ENCODE measurements at places on chromosomes 2 and 18.

- peaks cover 29% of the 10 kb centered on the region for H3K4me1 ChIP-seq
- no peak overlapping the region for H3K4me3 ChIP-seq
- H3K36me3 ChIP-seq: peaks cover 6% of the 10 kb centered on the region
Measured at GRCh38 chr18:9809697-9810096, 76.1 kb upstream of the TXNDC2 start.

- H3K4me3 ChIP-seq: no peak overlapping the region
- no peaks in the 10 kb centered on the region for H3K27me3 ChIP-seq
- H3K4me1 ChIP-seq: no peaks in the 10 kb centered on the region
- no peaks in the 10 kb centered on the region for H3K36me3 ChIP-seq
Measured at GRCh38 chr2:142769761-142770160, 107.7 kb upstream of the KYNU start.

DNA sequence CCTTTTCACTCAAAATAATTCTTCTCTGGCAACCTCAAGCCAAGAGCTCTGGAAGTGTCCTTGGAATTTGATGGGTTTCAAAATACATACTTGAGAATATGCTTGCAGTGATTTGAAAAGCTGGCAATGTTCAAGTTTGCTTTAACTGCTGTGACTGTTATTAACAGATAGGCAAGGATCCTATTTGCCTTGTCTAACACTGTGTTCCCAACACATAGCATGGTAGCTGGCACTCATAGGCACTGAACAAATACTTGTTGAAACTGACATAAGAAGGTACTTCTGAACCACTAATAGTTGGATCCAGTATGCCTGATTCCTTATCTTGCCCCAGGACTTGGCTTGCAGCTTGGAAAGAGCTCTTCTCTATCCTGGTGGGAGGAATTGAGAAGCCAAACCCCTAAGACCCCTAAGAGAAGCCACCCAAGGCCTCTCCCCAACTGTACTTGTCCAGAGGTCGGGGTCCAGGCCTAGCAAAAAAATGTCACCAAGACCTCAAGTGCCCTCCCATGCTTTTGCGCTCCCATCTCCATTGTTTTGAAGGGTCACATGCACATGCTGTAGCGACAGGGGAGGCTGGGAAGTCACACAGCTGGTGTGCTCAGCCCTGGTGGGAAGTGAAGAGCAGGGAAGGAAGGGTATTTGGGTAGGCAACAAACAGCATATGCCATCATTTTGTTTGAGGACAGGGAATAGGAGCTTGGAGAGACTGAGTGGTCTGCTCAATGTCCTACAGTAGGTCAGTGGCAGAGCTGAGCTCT lies 118.4 kb upstream of the HAAO start:
- no peak for DNase-seq
- no peak overlapping the region for H3K4me3 ChIP-seq
- peaks cover 22% of the 10 kb centered on the region for H3K4me1 ChIP-seq

GRCh38 chr18:23114911-23115310 lies 20.4 kb upstream of the CABLES1 start:
- H3K27me3 ChIP-seq: no peaks in the 10 kb centered on the region
- no peak overlapping the region for H3K4me3 ChIP-seq
- H3K27ac ChIP-seq: no peak overlapping the region
- DNase-seq: no peak

DNA sequence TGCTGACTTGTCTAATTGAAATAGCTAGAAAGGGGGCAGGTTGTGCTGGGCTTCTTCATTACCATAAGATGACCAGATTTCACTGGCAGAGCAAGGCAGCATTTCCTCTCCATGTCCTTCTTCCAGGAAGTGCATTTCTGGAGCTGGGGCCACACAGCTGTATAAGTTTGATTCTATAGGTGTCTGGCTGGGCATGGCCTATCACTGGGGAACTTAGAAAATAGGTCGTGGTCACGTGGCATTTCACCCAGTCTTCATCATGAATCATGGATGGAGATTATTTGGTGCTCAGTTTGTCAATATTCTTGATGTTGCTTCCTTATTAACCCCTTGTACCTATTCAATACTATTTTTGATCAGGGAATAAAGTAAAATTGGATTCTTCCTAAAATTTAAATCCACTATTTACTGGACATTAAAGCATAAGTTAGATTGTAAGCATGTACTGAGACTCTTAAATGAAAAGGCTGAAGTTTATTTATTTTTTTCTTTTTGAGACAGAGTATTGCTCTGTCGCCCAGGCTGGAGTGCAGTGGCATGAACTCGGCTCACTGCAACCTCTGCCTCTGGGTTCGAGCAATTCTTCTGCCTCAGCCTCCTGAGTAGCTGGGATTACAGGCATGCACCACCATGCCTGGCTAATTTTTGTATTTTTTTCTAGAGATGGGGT lies 49.5 kb upstream of the TMEM87B start:
- H3K4me1 ChIP-seq: peaks cover 3% of the 10 kb centered on the region
- no peak overlapping the region for H3K4me3 ChIP-seq
- H3K36me3 ChIP-seq: no peaks in the 10 kb centered on the region

DNA sequence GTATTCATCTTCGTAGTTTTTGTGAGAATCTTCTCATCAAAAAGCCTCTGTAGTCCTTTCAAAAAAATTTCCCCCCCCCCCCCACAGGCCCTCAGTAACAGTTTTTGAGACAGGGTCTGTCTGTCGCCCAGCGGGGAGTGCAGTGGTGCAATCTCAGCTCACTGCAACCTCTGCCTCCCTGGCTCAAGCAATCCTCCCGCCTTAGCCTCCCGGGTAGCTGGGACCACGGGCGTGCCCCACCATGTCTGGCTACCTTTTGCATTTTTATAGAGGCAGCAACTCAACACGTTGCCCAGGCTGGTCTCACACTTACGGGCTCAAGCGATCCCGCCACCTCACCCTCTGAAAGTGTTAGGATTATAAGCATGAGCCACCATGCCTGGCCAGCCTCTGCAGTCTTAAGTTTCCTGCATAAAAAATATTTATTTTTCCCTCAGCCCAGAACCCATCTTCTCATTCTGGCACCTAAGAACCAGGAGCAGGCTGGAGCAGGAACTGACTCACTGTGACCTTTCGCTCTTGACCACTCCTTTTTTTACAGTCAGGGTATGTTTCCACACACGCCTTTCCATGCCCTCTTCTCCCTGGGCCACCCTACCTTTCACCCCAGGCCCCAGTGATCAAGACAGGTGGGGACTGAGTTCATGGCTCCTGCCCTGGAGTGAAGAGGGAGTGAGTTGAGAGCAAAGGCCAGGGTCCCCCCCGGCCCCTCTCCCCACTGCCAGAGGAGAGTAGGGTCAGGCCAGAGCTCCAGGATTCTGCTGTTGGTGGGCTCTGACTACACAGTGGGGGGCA lies 32.5 kb upstream of the NT5DC4 start:
- no peak overlapping the region for H3K27ac ChIP-seq
- H3K27me3 ChIP-seq: no peaks in the 10 kb centered on the region
- no peak for DNase-seq
- H3K4me1 ChIP-seq: peaks cover 9% of the 10 kb centered on the region
- H3K36me3 ChIP-seq: no peaks in the 10 kb centered on the region
- no peak overlapping the region for H3K4me3 ChIP-seq

DNA sequence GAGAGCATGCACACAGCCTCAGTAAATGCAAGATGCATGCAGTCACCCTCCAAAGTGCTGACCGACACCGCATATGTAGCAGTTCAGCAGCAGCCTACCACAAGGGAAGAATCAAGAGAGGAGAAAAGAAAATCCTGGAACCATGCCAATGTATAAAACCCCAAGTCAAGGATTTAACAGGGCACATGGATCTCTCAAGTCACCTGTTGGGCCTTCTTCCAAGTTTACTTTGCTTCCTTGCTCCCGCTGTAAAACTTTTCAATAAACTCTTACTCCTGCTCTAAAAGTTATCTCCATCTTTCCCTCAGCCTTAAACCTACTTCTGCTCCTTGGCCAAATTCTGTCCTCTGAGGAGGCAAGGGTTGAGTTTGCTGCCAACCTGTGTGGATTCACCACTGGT lies 147.8 kb upstream of the MAP2 start:
- no peak overlapping the region for H3K27ac ChIP-seq
- no peaks in the 10 kb centered on the region for H3K27me3 ChIP-seq
- no peaks in the 10 kb centered on the region for H3K4me1 ChIP-seq
- H3K4me3 ChIP-seq: no peak overlapping the region
- no peak for DNase-seq

- H3K36me3 ChIP-seq: peaks cover 48% of the 10 kb centered on the region
- peaks cover 3% of the 10 kb centered on the region for H3K4me1 ChIP-seq
- no peak overlapping the region for H3K4me3 ChIP-seq
- H3K27ac ChIP-seq: no peak overlapping the region
- H3K27me3 ChIP-seq: no peaks in the 10 kb centered on the region
Measured at GRCh38 chr2:174078275-174078674, 113.1 kb upstream of the SP3 start.

DNA sequence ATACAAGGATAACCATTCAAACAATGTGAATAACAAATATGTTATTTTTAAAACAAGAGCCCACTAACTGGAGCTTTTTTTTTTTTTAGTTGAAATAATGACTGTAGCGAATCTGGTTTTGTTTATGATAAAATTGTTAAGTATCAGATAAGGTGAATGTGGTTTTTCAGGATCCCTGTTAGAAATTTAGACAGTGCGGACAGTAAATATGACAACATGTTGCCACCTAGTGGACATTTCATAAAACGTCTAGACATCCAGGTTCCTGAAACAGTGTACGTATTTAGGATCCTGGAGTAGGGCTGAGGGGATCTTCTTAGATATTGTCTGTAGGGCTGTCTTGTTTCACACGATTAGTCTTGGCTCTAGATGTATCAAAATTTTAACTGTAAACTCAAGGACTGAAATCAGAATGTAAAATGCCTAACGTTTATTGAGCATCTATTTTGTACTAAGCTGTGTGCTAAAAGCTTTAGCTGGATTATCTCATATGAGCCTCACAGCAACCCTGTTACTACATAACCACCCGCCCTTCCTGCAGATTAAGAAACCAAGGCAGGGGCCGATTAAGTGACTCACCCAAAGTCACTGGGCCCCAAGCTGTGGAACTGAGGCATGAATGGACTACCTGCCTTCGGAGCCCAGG lies 23.9 kb upstream of the CCDC68 start:
- H3K36me3 ChIP-seq: no peaks in the 10 kb centered on the region
- peak; percentile 29 for DNase-seq
- H3K27me3 ChIP-seq: no peaks in the 10 kb centered on the region
- no peak overlapping the region for H3K27ac ChIP-seq
- no peak overlapping the region for H3K4me3 ChIP-seq
- no peaks in the 10 kb centered on the region for H3K4me1 ChIP-seq

- H3K36me3 ChIP-seq: no peaks in the 10 kb centered on the region
- no peak overlapping the region for H3K4me3 ChIP-seq
- DNase-seq: no peak
- no peak overlapping the region for H3K27ac ChIP-seq
Measured at GRCh38 chr2:38057651-38058410, 18.1 kb downstream of the CYP1B1 start.

DNA sequence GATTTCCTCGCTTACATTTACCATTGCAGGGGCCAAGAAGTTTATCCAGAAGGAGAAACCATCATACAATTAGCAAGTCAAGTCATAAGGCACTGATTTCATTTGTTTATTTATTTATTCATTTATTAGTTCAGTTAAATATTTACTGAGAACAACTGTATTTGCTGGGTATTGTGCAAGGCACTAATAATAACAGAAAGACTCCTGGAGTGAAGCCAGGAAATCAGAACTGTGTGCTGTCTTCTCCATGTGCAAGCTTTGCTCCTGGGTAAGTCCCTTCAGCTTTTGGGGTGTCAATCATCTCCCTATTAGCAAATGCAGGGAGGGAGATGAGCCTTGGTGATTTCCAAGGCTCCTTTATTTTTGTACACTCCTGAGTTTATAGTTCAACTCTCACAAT lies 341.6 kb upstream of the MEIS1 start:
- no peaks in the 10 kb centered on the region for H3K27me3 ChIP-seq
- H3K36me3 ChIP-seq: no peaks in the 10 kb centered on the region
- H3K4me1 ChIP-seq: no peaks in the 10 kb centered on the region
- no peak overlapping the region for H3K4me3 ChIP-seq
- no peak for DNase-seq

- H3K4me1 ChIP-seq: peaks cover 7% of the 10 kb centered on the region
- H3K27ac ChIP-seq: no peak overlapping the region
- DNase-seq: no peak
- no peaks in the 10 kb centered on the region for H3K27me3 ChIP-seq
Measured at GRCh38 chr2:151670846-151671597, 63.3 kb downstream of the NEB start.

DNA sequence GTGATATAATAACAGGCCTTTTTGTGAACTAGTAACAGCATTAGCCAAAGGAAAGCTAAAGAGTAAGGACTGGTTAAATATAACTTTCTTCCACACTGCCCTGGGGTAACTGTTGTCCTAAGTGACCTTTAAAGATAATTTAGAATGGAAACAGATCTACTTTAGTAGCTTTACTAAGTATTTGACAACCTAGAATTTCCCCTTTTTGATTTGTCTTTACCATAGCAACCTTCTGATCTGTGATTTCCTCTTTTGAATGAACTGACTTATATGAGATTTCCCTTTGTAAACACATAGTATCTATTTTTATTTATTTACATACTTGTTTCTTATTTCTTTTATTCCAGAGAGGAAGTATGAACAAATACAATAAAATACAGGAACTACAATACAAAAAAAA lies 10.5 kb upstream of the KLF7 start:
- no peak overlapping the region for H3K27ac ChIP-seq
- H3K4me3 ChIP-seq: no peak overlapping the region
- DNase-seq: no peak
- H3K4me1 ChIP-seq: no peaks in the 10 kb centered on the region
- H3K27me3 ChIP-seq: no peaks in the 10 kb centered on the region

DNA sequence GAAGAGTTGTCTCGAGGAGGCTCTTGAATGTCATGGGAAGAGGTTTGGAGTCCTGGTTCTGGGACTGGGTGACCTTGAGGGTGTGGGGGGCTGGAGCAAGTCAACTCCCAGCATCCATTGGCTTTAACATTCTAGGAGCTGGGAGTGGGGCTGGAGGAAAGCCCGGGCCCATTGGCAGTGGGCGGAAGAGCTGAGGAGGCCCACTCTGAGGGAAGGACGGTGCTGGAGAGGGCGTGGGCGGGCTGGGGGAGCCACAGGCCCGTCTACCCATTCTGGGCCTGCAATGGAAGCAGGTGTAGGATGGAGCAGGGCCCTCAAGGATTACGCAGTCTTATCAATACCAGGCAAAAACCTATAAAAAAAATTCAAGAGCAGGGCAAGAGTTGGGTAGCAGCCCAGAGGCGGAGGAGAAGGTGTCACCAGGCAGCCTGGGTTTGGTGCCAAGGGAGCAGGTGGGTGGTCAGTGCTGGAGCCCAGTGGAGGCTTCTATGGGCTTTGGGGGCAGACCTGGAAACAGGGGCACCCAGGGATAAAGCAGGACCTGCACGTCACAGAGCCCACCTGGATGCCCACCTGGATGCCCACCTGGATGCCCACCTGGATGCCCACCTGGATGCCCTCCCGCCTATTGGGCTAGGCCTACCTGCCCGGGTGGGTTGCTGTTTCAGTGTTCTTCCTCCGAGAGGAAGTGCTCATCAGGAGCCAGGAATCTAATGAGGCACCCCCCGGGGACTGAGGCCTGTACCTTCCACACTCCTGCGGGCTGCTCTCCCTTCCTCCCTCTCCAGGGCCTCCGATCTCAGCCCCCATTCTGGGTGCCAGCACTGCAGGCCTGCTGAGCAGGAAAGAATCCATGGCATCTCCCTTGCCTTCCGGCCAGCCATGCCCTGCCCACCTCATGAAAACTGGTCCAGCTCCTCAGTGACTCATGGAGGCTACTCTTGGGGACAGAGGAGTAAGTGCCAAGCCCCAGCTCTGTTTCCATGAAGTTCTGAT lies 71.3 kb downstream of the CTIF start:
- no peaks in the 10 kb centered on the region for H3K27me3 ChIP-seq
- H3K27ac ChIP-seq: no peak overlapping the region
- DNase-seq: no peak
- H3K36me3 ChIP-seq: no peaks in the 10 kb centered on the region
- peaks cover 3% of the 10 kb centered on the region for H3K4me1 ChIP-seq

Data from neuronal stem cell (in vitro differentiated cells).